Left renal cortex interstitium (tissue), 4 donors: ENCODE measurements at places on chromosomes 16 and 17.

GRCh38 chr16:87203060-87203656 is 114.0 kb downstream of the C16orf95 start:
- DNase-seq: no peak

DNA sequence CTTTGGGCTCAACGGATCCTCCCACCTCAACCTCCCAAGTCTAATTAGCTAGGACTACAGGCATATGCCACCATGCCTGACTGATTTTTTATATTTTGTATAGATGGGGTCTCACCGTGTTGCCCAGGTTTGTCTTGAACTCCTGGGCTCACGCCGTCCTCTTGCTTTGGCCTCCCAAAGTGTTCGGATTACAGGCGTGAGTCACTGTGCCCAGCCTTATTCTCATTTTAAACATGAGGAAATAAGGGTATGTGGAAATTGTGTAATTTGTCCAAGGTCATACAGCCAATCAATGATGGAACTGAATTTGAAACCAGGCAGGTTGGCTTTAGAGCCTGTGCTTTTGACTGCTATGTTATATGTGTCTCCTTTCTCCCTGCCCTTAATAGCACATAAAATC is 27.4 kb upstream of the AQP8 start:
- DNase-seq: no peak

- DNase-seq: no peak
Measured at GRCh38 chr17:57722704-57723043, 22.4 kb downstream of the CCDC182 start.

DNA sequence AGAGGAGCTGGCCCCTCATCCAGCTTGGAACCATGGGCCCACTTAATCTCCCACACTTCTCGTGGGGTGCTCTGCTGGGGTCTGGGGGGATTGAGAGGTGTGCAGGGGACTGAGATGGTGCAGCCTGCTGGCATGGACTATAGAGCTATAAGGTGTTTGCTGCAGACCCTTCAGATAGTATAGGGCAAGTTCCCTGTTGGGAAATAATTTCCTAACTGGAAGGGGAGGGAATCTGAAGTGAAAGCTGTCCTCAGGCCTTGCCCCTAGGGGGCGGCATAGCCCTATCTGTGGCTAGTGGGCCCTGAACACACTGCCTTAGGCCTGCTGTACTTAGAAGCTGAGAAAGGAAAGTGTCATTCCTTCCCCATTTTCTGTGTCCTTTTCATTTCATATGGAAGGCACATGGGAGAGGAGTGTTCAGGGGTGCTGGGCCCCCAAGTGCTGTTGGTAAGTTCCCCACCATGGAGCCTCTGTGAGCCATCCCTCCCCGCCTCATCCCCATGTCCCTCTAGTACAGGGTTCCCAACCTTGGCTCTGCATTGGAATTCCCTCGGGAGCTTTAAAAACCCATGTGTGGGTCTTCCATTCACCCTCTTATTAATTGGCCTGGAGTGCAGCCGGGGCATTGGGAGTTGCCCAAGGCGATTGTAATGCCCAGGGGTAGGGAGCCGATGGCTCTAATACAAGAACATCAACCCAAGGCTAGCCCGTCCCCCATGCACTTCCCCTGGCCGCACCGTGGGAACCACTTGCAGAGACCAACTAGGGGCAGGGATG is 19.7 kb downstream of the GOSR2 start:
- DNase-seq: peak; percentile 46

DNA sequence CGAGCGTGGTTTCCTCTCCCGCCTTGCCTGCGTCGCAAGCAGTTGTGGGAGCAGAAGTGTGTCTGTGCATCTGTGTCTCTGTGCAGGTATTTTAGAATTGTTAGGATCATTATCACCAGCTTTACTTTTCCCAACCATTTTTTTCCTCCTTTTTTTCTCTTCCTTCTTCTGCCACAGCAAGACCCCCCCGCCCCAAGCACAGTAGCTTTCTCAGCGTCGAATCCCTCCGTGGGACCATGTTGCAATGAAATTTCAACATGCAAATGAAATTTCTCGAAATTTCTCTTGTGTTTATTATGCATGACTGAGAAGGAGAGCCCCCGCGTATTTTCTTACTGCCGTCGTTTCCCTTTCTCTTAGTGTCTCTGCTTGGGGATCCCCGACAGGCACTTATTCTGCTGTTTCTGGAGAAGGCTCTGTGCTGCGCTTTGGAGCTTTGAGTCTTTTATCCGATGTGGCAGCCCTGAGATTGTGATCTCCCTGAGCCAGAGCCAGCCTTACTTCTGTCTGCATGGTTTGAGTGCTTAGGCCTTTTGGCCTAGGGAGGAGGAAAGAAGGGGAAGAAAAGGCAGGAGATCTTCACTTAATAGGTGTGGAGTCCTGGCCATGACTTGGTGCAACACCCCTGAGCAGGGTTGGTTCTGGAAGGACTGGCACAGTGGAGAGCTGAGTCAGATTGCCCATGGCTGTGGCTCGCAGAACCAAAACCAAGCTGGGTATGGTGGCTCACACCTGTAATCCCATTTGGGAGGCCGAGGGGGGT is 5.0 kb downstream of the ARMC7 start:
- DNase-seq: no peak
